Activated T-helper 2 cell treated with anti-CD3 and anti-CD28 coated beads, Interferon-gamma antibody, Interleukin-2, Interleukin-4, amounts not matched to agents 10 μg/mL and 5 μg/mL and 100 μg/mL, durations not matched to agents 14 hours and 24 hours and 36 hours (primary cell): ENCODE measurements at places on chromosomes 1 and 21. TPM values are rescaled to one million over a fixed set of nuclear protein-coding genes. Genes with fewer than 3 reads are reported as not detected.

SLC6A17 gene
- 0.41 and 0.46 TPM in 2 replicates for total RNA-seq

- no peak for DNase-seq
Observed at GRCh38 chr21:42358937-42359336, 7.4 kb downstream of the TFF1 start.

DNA sequence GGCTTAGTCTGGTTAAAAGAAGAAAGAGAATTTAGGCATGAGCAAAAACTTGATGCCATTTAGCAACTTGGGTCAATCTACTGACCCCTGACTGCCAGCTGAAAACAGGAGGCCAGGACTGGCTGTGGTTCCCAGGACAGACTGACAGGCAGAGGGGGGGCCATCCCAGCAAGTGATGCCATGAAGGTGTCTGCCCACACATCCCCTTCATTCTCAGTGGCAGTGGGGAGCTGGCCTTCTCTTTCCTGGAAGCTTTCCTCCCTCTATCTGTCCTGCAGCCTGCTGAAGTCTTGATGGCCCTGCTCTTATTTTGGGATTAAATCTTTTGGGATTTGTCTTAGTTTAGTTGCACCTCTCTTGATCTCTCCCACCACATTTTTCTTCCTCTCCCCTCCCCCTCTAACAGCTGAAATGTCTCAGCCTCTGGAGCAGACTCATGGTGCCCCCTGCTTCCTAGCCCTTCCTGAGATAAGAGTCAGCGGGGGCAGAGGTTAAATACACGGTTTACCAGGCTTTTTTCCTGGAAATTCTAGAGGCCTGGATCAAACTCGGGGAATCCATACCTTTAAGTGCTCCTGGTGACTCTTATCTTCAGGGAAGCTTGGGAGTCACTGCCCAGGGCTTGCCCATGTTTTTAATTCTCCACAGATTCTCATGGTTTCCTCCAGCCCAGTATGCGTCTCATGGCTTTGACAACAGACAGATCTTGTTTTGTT is 99.5 kb upstream of the TSPAN2 start:
- no peak for DNase-seq

DNA sequence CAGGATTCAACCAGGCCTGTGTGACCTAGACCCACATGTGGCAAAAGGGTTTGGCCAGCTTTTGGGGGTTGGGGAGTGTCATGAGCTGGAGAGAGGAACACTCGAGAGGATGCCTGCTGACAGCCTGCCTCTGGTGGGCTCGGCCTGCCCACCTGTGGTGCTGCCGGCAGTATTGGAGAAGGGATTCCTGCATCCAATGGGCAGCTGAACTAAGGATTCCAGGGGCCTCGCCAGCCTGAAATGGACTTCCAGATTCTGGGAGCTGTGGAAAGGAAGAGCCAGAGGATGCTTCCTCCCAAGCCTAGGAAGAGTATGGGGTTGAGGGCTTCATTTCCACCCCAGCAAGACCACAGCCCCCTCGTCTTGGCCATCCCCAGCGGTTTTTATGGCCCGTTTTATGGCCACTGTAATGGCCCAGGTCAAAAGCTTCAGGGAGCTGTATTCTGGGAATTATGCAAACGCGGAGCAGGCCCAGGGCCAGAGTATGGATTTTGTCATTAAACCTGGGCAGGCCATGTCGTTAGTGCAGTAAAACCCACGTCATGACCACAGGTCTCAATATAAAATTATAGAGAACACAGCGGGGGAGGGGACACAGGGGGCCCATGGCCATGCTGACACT is 63.6 kb downstream of the TMEM53 start:
- no peak for DNase-seq

DNA sequence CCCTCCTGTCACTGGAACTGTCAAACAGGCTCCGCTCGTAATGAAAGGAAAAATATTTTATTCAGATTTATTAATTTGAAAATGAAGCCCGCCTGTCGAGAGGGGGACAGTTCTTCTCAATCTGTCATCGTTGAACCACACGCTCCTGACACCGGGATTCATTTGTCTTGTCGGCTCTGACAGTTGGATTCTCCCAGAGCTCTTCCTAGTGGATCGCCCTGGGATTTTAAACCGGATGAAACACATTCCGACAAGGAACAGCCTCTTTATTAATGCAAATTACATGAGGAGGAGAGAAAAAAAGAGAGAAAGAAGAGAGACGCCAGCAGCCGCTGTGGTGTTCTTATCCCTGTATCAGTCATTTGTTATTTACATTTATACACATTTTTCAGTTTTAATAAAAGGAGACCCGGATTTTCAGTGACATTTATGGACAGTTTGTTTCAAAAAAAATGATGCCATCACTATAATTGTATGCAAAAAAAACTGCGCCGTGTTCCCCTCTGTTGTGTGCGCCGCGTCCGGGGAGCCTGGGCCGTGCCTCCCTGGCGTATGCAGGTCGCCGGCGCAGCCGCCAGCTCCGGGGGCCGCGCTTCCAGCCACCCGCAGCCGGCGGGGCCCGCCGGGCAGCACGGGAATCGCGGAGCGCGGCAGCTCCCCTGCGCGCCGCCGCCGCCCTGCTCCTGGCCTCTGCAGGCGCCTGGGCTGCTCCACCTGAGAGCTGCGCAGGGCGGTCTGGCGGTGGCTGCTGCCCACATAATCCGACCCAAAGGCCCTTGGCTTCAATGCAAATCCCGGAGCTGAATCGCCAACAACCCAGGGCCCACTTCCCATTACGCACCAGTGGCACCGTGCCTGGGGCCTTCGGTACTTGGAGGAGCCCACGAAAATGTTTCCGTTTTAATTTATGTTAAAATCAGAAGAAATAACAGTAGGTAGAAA is 237.9 kb upstream of the PBX1 start:
- no peak for DNase-seq

BRINP3 gene
- not detected in 2 replicates for total RNA-seq

DNA sequence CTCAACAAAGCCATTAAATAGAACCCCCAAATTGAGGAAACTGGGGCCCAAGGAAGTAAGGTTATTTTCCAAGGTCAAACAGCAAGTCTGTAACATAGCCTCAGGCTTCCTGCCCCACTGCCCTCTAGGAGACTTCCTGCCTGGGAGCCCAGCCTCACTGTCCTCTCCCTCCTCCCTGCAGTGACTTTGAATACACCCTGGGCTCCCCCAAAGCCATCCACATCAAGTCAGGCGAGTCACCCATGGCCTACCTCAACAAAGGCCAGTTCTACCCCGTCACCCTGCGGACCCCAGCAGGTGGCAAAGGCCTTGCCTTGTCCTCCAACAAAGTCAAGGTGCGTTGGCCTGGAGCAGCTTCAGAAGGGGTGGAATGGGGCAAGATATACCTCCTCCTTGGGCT is 18.3 kb downstream of the GRHL3 start:
- DNase-seq: no peak

DNA sequence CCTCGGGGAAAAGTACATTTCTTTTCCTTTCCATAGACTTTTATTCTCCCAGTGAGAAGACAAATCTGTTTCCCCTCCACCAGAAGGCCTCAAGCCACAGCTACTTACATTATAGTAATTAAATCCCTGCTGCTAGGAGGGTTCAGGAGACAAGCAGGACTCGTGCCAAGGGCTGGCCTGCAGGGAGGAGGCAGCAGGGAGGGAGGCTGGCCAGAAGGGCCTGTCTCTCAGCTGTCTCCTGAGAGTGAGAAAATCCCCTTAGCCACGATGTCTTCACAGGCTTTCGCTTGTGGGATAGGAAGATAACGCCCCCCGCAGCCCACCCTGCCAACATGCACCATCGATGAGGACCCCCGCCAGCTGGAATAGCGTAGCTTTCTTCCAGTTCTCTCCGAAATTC is 14.0 kb downstream of the KCNN3 start:
- no peak for DNase-seq

DNA sequence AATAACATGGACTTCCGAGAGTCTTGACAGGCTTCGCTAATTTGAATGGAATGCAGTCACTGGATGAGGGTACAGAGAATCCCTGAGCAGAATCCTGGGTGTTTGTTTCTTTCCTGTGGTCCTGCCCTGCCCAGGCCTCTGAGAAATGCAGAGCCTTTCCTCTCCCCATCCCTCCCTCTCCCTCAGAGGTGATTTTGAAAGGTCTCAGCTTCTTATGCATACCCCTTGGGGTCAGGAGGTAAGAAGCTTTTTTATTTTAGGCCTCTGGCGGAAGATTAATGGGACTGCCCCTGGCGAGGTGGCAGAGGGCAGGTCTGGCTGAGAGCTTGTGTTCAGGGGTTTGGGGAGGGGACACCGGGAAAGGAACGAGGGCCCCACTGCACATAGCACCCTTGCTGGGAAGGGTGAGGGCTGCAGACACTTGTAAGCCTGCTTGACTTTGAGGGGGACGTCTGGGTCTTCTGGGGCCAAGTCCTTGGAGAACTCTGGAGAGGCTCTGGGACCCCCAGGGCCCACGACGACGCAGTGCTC is 116.5 kb upstream of the SLC45A1 start:
- DNase-seq: no peak

GRCh38 chr1:111894497-111894896 is 95.0 kb downstream of the KCND3 start:
- no peak for DNase-seq

CSRP1 gene
- total RNA-seq: 61.4 and 62.9 TPM in 2 replicates

CD1C gene
- total RNA-seq: 0.46 TPM in 1 of 2 replicates, not detected in the other

GRCh38 chr1:158327481-158327880 is 3.9 kb downstream of the CD1B start:
- no peak for DNase-seq

ATP6V1G3 gene
- not detected in 2 replicates for total RNA-seq

DNA sequence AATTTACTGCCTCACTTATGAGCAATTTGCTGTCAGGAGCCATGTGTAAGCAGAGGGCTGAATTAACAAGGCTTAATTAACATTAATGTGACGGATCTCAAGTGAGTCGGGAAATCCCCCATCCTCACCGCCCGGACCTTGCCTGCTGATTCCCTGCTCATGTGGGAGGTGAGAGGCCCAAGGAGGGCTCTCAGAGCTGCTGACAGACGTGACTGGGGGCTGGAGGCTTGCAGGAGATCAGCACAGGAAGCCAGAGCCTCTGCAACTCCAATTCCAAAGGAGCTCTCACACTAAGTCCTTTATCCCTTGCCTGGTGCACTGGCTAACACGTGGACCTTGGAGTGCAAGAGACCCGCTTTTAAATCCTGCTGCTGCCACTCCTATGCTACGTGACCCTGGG is 19.4 kb downstream of the LRP8 start:
- DNase-seq: no peak

RXFP4 gene
- total RNA-seq: not detected in 2 replicates

DNA sequence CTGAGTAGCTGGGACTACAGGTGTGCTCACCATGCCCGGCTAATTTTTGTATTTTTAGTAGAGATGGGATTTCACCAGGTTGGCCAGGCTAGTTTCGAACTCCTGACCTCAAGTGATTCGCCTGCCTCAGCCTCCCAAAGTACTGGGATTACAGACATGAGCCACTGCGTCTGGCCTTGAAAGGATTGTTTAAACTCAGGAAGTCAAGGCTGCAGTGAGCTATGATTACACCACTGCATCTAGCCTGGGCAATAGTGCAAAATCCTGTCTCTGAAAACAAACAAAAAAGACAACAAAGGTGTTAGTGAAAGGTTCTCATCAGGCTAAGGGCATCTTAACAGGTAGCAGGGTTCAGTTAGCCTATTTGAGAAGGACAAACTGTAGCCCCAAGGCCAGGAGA is 14.2 kb upstream of the ZNF496 start:
- DNase-seq: no peak

OLFML2B gene
- total RNA-seq: not detected in 2 replicates

DNA sequence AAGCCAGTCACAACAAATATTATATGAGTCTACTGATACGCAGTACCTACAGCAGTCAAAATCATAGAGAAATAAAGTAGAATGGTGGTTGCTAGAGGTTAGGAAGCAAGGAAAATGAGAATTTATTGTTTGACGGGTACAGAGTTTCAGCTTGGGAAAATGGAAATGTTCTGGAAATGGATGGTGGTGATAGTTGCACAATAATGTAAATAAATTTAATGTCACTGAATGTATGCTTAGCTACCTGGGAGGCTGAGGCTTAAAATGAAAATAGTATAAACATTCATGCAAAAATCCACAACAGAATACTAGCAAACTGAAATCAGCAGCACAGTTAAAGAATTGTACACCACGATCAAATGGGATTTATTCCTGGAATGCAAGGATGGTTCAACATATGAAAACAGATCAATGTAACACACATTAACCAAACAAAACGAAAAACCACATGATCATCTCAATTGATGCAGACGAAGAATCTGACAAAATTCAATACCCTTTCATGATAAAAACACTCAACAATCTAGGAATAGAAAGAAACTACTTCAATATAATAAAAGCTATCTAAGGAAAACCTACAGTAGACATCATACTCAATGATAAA is 10.7 kb downstream of the TUT4 start:
- no peak for DNase-seq

DNA sequence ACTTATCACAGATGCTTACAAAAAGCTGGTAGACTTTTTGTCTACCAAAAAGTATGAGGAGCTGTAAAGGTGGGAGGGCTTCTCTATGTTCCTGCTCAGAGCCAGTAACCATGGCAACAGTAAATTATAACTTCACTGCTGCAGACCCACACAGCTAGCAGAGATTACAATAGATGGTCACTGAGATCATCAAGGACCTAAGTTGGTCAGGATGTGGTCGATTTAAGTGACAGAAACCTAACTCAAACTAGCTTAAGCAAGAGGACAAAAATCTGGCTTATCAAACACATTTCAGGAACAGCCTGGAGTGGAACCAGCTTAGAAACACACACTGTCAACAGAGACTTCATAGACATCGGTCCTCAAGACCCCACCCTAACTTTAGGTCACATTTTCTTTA is 113.4 kb upstream of the ATP1A1 start:
- DNase-seq: no peak

DNA sequence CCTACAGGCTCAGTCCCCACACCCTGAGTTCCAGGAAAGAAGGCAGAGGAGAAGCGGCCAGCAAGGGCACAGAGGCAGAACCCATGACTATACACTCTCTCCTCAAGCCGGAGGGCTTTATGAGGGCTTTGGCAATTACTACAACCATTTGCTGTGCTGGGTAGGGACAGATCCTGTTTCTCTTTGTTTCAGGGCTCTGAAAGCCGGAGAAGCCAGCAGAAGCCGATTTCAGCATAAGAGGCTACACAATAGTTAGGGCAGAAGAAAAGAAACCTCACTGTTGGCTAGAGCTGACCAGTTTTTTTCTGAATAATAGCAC is 13.9 kb downstream of the GPR3 start:
- no peak for DNase-seq

DNA sequence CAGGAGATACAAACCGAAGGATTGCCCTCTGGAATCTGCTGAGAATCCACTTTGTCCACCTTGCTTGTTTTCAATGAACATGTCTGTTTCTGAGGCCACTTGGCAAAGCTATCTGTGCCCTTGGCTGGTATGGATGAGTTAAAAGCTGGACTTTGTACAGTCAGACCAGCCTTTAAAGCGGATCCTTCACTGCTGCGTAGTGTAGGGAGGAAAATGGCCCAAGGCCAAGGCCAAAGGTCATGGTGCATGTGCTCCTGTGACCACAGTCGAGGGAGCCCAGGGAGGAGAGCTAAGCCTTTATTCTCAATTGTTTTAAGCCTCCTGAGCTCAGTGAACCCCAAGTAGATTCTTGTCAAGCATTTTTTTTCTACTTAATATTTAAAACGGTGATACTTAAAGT is 37.0 kb downstream of the KCNJ15 start:
- DNase-seq: no peak

GRCh38 chr1:227765261-227766014 is 30.2 kb downstream of the SNAP47 start:
- no peak for DNase-seq

CD52 gene
- 237 and 243 TPM in 2 replicates for total RNA-seq

- DNase-seq: no peak
Observed at GRCh38 chr1:23369335-23370013, at the start of gene ZNF436. ZNF436 (minus strand) TSS chr1:23369836; CDS start chr1:23368005, 1,831 bp downstream.
